ENCODE measurements at places on chromosomes 4 and X.

- DNase-seq, result no peak
Observed at GRCh38 chrX:132671229-132671641, 182.4 kb upstream of the MBNL3 start.

GRCh38 chr4:33091961-33092360 lies 2371.8 kb downstream of the PCDH7 start:
- no peak for DNase-seq

- no peak for DNase-seq
Observed at GRCh38 chrX:47456080-47456479, 26.9 kb downstream of the ZNF41 start.

DNA sequence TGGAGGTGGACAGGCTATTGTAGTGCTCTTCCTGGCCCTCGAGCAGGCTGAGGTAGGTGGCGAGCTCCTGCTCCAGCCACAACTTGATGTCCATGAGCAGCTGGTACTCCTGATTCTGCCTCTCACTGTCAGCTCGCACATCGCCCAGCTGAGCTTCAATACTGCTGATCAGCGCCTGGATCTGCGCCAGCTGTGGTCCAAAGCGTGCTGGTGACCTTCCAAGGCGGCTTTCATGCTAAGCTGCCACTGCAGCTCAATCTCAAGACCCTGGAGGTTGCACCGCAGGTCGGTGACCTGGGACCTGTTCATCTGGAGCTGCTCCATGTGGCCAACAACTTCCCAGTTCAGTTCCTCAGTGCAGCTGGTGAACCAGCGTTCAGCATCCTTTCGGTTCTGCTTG lies 31.2 kb downstream of the LRIT3 start:
- DNase-seq, result no peak

- no peak for DNase-seq
Observed at GRCh38 chrX:39253551-39253950, 452.3 kb downstream of the MID1IP1 start.

- no peak for DNase-seq
Observed at GRCh38 chr4:77636902-77637301, 31.3 kb downstream of the CXCL13 start.

DNA sequence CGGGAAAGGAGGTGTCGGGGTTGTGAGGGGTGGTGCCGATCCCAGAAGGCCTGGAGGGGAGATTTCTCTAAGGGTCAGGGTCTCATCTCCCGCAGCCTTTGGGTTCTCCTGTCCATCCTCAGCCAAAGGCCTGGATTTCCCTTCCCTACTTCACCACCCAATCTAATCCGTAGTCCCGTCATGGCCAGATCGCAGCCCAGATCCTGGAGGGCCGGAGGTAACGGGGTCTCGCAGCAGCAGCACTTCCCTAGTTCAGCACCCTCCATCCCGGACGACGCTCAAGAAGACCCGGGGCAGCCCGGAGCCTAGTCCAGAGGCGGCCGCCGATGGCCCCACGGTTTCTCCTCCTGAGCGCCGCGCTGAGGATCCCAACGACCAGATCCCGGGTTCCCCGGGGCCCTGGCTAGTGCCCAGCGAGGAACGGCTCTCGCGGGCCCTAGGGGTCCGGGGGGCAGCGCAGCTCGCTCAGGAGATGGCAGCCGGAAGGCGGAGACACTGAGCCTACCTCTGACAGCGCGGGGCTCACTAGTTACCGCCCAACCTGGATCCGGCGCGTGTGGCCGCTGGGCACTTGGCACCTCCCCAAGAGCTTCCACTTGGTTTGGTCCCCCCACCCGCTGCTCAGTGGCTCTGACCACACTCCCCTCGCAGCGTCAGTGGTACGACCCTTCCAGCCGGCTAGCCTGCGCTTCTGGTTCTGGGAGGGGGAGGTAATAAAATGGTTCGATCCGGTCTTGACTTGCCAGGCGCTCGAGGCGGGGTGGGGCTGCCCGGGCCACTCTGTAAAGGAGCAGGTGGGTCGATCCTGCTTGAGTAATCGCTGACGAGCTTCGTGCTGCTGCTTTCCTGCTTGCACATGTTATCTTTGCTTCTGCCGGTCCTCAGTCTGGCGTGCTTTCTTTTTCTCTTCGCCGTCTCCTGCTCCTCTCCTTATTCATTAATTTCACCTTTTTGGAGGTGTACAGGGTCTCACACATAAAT lies 3.6 kb downstream of the MAGIX start:
- DNase-seq, result no peak

GRCh38 chr4:53716011-53716410 lies 124.7 kb upstream of the LNX1 start:
- no peak for DNase-seq

- DNase-seq, result no peak
Observed at GRCh38 chr4:139607502-139608060, 51.6 kb upstream of the SETD7 start.

- DNase-seq, result no peak
Observed at GRCh38 chr4:63036159-63036866, 1372.9 kb downstream of the TECRL start.

GRCh38 chr4:37631551-37631950 lies 54.6 kb downstream of the RELL1 start:
- no peak for DNase-seq

GRCh38 chr4:65624651-65625050 lies 45.6 kb downstream of the EPHA5 start:
- no peak for DNase-seq

DNA sequence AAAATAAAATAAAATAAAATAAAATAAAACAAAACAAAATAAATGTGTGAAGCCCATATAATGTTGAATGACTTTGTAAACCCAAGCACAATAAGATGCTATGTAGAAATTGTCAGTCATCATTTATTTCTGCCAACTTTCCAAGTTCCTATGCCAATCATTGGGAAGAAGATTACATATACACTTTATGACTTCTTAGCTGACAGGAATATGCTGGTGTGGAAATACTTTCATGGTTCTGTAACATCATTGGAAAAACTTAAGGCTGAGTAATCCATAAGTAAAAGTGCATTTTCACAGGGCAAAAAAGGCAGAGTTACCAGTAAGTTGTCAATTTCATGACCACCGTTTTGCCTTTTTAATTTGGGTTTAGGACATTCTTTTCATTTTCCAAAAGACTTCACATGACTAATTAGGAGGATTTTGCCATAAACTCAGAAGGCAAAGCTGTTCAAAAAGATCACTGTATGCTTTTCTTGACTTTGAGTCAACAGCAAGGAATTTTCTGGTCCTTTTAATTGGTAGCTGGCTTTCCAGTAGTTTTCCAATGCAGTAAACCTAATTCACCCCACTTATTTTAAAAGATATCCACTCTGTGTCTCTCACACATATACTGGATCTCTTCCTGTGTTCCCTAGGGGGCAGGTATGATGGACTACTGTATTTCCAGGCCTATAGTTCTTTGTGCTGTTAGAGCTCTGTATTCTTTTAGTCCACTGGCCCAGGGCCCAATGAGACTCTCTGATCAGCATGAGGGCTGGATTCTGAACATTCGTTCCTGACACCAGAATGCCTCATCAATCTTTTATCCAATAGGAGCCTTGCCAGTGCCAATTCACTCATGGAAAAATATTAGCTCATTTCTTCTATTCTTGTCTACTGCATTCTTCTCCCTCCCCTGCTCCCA lies 26.2 kb upstream of the SCRG1 start:
- no peak for DNase-seq

DNA sequence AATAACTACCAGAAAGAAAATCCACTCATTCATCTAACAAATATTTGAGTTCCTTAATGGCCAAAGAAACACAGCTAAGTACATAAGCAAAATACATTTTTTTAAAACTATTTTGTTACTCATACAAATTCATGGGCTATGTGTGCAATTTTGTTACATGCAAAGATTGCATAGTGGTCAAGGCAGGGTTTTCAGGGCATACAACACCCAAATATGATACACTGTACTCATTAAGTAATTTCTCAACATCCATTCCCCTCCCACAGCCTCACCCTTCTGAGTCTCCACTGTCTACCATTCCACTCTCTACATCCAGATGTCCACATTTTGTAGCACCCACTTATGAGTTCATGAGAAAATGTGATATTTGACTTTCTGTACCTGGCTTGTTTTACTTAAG lies 58.2 kb downstream of the BRWD3 start:
- DNase-seq, result no peak

- no peak for DNase-seq
Observed at GRCh38 chrX:153486171-153486570, 8.6 kb upstream of the BGN start.

DNA sequence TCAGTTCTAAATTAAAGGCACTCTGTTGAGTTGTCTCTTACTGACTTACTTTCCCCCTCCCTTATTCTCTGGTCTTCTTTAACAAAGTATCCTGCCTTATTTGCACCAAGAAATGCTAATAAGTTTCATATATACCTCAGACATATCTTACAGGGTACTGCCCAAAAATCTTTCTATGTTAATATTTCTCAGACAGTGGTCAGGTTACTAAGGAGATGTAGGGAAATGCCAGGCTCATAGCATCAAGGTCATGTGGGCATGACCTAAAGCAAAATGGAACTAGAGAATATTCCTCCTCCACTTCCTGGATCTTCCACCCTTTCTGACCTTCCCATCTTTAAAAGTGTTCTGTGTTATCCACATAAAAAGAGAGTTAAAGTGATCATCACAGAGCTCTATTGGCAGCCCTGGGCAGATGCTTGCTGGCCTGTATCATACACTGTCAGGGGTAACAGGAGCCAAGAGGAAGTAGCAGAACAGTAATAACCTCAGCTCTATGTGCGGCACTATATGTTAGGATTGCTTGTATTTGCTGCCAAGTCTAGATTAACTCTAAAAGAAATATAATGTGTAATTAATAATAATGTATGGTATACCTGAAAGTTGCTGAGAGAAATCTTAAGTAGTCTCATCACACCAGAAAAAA lies 74.3 kb downstream of the IQCM start:
- no peak for DNase-seq

DNA sequence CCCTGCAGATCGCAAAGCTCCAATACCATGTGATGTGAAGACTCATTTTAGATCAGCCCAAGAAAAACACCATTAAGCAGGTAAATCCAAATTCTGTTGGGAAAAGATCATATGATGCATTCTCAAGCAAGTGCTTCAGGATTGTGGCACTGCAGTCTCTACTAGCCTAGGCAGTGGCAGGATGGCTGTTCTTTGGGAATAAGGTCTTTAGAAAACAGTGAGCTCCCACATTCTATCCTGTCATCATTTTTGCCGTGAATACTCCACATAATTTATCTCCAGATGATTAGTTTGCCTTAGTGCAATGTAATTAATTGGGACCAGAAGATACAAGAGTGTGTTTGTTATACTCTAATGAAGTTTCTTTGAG lies 18.9 kb downstream of the SORBS2 start:
- DNase-seq, result no peak

GRCh38 chr4:156970501-156971164 lies 966 bp downstream of the PDGFC start:
- DNase-seq, result no peak

- no peak for DNase-seq
Observed at GRCh38 chr4:69054578-69055200, 41.6 kb upstream of the UGT2B7 start.

GRCh38 chr4:53014881-53015280 lies 152.8 kb downstream of the RASL11B start:
- DNase-seq, result no peak

GRCh38 chrX:100316987-100317386 lies 93.1 kb downstream of the PCDH19 start:
- DNase-seq, result no peak

GRCh38 chrX:67779099-67779498 lies 235.3 kb downstream of the AR start:
- no peak for DNase-seq

GRCh38 chr4:124173912-124174311 lies 538.6 kb downstream of the ANKRD50 start:
- no peak for DNase-seq

DNA sequence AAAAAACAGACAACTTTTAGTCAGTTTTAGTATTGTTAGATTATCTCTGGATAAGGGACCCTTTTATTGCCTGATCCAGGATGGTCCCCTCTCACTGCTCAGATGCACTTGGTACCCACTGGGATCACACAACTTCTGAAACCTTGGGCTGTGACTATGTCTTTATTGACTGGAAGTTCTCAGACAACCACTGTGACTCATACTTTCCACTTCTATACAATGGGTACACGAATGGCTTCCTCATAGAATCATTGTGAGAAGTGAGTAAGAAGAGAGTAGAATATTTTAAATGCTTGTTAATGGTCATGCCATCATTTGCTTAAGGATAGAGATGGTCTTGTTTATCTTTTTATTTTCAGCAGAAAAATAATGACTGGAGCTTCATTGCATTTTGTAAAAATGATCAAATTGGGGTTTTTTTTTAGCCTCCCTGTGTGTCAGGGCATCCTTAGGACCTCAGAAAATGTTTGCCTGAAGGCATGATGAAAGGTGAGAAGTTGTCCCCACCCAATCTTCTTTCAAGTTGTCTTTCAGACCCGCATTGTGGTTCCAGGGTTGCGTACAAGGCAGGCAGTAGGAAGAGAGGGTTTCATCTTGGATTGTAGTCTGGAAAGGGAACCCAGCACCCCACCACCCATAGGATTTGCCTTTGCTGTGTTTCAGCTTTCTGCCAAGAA lies 115.1 kb downstream of the CPEB2 start:
- no peak for DNase-seq

DNA sequence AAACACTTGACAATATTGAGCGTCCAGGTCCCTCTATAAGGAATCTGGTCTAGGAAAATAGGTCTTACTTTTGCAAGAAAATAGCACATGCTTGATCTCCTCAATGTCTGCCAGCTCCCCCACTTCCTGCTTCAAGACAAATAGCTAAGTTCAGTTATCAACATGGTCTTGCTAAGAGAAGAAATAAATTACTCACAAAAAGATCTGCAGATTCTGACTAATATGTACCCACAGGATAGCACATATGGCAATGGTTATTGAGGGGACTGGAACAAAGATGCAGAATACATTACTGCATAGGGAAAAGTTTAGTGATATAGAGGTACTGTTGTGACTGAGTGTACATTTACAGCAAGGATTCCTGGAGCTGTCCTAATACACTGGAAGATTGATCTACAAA lies 457.5 kb upstream of the GRID2 start:
- DNase-seq, result no peak

DNA sequence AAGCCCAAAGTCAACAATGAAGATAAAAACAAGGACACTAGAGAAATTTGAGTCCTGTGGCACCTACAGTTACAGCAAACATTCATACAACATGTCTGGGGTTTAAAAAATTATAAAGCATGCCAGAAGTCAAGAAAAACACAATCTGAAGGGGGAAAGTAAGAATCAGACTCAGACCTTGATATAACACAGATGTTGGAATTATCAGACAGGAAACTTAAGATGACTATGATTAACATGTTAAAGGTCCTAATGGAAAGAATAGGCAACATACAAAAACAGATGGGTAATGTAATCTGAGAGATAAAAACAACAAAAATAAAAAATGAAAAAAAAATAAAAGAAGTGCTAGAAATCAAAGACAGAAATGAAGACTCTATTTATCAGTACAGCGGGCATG lies 446.5 kb downstream of the SPRY1 start:
- no peak for DNase-seq

All from GM12892 (cell line).